ENCODE measurements at places on chromosomes 4 and X.

DNA sequence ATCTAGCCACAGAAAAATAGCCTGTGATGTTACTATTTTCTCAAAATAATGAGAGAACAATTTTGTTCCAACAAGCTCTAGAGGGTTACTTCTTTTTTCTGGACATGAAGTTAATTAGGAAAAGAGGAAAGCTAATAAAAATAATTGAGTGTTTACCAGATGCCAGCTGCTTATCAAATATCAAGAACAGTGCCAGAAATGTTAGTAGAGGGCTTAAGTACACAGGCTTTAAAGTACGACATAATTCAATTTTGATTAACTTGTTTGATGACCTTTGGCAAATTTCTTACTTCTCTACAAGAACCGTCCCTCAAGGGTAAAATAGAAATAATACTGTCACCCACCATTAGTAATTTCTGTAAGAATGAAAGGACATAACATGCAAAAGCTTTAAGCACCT is 977.0 kb downstream of the FSTL5 start:
- no peak for DNase-seq

DNA sequence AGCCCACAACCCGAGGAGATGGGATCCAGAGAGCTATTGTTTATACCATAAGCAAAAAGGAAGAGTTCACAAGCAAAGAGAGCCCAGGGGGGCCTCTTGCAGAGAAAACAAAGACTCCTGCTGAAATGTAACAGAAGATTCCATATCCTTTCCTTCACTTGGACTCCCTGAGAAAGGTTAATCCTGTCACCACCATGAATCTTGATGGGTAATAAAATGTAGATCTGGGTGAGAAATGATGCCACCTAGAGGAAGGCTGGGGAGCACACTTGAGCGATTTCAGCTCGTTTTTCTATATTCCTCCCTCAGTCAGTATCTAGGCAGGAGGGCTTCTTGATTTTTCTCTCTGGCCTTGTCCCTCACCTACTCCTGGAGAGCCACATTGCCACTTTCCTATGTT is 10.2 kb upstream of the KCNE5 start:
- DNase-seq, result no peak

DNA sequence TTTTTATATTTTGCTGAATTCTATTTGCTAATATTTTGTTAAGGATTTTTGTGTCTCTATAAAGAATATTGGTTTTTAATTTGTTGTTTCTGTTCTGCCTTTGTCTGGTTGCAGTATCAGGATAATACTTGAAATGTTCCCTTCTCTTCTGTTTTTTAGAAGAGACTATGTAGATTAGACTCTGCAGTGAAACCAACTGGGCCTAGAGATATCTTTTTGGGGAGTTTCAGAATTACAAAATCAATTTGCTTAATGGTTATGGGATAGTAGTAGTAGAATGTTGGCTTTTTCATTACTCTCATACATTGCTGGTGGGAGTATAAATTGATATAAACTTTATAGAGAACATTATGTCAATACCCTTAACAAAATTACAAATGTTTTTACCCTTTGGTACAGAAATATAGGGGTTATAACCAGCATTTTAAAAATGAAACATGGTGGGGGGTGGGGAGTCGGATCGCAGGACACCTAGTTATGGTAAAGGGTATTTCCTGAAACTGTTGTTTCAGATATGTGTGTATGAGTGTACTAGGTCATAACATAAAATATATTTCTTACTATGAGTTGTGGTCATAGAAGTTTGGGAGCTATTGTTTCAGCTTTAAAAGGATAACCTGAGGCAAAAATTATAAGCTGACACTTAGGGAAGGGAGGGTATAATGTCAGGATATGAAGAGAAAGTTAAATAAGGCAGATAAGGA is 29.0 kb downstream of the CLOCK start:
- DNase-seq, result no peak

DNA sequence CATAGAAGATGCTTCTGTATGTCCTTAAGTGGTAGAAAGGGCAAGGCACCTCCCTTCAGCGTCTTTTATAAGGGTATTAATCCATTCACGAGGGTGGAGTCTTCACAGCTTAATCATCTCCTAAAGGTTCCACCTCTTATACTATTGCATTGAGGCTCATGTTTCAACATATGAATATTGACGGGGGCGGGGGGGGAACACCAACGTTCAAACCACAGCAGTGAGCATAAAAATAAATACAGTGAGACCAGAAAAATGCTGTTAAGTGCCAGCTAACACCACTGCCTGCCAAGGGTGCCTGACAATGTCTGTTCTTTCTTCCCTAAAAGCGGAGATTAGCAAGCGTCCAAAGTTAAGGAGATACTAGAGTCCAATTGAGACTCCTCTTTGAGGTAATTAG is 323.3 kb downstream of the STK32B start:
- no peak for DNase-seq

All from activated naive CD4-positive, alpha-beta T cell treated with anti-CD3 and anti-CD28 coated beads, Interleukin-2, amount 50 U/mL, for 16 hours (primary cell).